Caco-2 (cell line): ENCODE measurements at places on chromosomes 11 and 22. TPM values are rescaled to one million over a fixed set of nuclear protein-coding genes. Genes with fewer than 3 reads are reported as not detected.

- H3K4me3 ChIP-seq = no peak overlapping the region
- H3K27me3 ChIP-seq = no peaks in the 10 kb centered on the region
- DNase-seq = no peak
- H3K27ac ChIP-seq = no peak overlapping the region
- no peaks in the 10 kb centered on the region for H3K36me3 ChIP-seq
These were observed 200.6 kb upstream of the CTSC start for GRCh38 chr11:88538098-88538497.

- no peak overlapping the region for H3K27ac ChIP-seq
- H3K4me3 ChIP-seq = no peak overlapping the region
- peaks cover 1% of the 10 kb centered on the region; the same call in 1 of the 2 replicates for H3K36me3 ChIP-seq
- H3K27me3 ChIP-seq = no peaks in the 10 kb centered on the region
- peaks cover 6% of the 10 kb centered on the region; the same call in 1 of the 2 replicates for H3K4me1 ChIP-seq
These were observed 585 bp downstream of the CPT1B start for GRCh38 chr22:50577697-50577986.

DNA sequence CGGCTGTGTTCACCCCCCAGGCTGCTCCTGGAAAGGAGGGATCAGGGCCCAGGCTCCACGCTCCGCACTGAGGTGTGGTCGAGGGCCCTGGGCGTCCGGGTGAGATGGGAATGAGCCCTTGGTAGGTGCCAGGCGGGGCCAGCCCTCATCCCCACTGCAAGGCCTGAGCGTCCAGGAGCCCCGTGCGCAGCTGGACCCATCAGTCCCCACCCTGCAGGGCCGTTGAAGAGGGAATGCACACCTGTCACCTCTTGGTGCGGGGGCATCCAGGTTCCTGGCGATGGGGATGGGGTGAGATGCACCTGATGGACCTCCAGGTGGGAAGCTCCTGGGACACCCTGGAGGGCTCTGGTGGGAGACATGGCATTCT lies 72.2 kb downstream of the KCNQ1 start:
- DNase-seq = peak; percentile 34
- H3K27me3 ChIP-seq = no peaks in the 10 kb centered on the region
- H3K36me3 ChIP-seq = no peaks in the 10 kb centered on the region
- no peak overlapping the region for H3K27ac ChIP-seq
- H3K4me3 ChIP-seq = no peak overlapping the region

GRCh38 chr22:26842103-26842502 lies 184.7 kb downstream of the MIAT start:
- no peaks in the 10 kb centered on the region for H3K36me3 ChIP-seq
- no peaks in the 10 kb centered on the region for H3K27me3 ChIP-seq
- H3K4me3 ChIP-seq = no peak overlapping the region
- no peak overlapping the region for H3K27ac ChIP-seq

GRCh38 chr11:45104006-45104789 lies 42.2 kb upstream of the PRDM11 start:
- no peaks in the 10 kb centered on the region for H3K27me3 ChIP-seq
- H3K4me1 ChIP-seq = peaks cover 9% of the 10 kb centered on the region; the same call in 1 of the 2 replicates
- no peak overlapping the region for H3K4me3 ChIP-seq
- DNase-seq = no peak
- no peaks in the 10 kb centered on the region for H3K36me3 ChIP-seq
- H3K27ac ChIP-seq = no peak overlapping the region

DNA sequence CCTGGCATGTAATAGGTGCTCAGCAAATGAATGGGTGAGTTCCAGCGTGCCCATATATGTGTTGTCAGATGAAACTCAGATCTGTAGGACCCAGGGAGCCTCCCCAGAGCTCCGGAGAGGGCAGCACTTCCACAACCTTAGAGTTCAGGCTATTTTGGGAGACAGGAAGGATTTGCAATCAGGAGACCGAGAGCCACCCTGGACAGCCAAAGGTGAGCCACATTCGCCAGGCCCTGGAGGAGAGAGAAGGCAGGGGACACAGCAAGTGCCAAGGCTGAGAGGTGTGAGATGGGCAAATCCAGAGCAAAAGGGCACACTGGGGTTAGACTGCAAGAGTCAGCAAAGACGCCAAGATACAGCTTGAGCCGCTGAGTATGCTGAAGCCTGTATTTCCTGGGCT lies 66.4 kb downstream of the CD82 start:
- no peaks in the 10 kb centered on the region; the same call in none of the 2 replicates for H3K27me3 ChIP-seq
- no peak overlapping the region for H3K4me3 ChIP-seq
- no peak for DNase-seq
- H3K27ac ChIP-seq = no peak overlapping the region
- no peaks in the 10 kb centered on the region for H3K36me3 ChIP-seq

- H3K36me3 ChIP-seq = no peaks in the 10 kb centered on the region
- H3K27ac ChIP-seq = peak overlapping the region; percentile 61
- peaks cover 57% of the 10 kb centered on the region for H3K4me1 ChIP-seq
- H3K4me3 ChIP-seq = peak overlapping the region; percentile 70
- no peak for DNase-seq
These were observed 861 bp upstream of the LTBP3 start for GRCh38 chr11:65558930-65559509.

- H3K4me1 ChIP-seq = peaks cover 6% of the 10 kb centered on the region
- no peaks in the 10 kb centered on the region for H3K36me3 ChIP-seq
- no peak overlapping the region for H3K4me3 ChIP-seq
- H3K27ac ChIP-seq = no peak overlapping the region
- no peaks in the 10 kb centered on the region for H3K27me3 ChIP-seq
These were observed 9.4 kb downstream of the PLAAT2 start for GRCh38 chr11:63553759-63554158.

GRCh38 chr11:33742249-33742851 lies 6.1 kb upstream of the CD59 start:
- H3K27ac ChIP-seq = no peak overlapping the region
- H3K36me3 ChIP-seq = peaks cover 3% of the 10 kb centered on the region; the same call in 1 of the 2 replicates
- no peaks in the 10 kb centered on the region for H3K27me3 ChIP-seq
- H3K4me1 ChIP-seq = peaks cover under 1% of the 10 kb centered on the region
- DNase-seq = no peak

- H3K36me3 ChIP-seq = no peaks in the 10 kb centered on the region
- no peaks in the 10 kb centered on the region for H3K4me1 ChIP-seq
- no peaks in the 10 kb centered on the region for H3K27me3 ChIP-seq
- no peak overlapping the region for H3K4me3 ChIP-seq
These were observed 222.6 kb downstream of the LARGE1 start for GRCh38 chr22:33697640-33698039.

DNA sequence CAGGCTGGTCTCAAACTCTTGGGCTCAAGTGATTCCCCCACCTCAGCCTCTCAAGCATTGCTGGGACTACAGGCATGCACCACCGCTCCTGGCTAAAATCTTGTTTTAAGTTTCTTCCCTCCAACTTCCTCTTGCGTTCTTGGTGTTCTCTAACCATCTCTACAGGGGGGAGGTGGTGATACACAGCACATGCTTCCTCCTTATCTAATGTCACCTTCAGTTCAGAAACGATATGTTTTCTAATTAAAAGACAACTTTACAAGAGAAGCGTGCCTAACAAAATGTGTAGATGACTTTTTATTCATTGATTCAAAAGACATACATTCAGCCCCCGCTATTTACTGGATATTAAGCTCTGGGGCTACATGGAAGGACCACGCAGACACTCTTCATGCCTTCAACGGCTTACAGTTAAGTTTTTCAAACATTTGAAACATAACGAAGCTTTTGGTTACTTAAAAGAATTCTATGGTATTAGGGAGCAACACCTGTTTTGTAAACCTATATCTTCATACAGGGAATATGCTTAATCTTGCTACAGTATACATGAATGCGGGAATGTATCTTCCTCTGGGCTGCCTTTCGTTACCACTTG lies 933 bp upstream of the DLAT start:
- peak overlapping the region; percentile 98 for H3K27ac ChIP-seq
- no peaks in the 10 kb centered on the region for H3K27me3 ChIP-seq
- peaks cover 6% of the 10 kb centered on the region; the same call in 1 of the 2 replicates for H3K36me3 ChIP-seq
- H3K4me3 ChIP-seq = peak overlapping the region; percentile 79
- DNase-seq = no peak
- no peaks in the 10 kb centered on the region; the same call in 1 of the 2 replicates for H3K4me1 ChIP-seq

- no peak overlapping the region for H3K27ac ChIP-seq
- no peak for DNase-seq
- H3K4me1 ChIP-seq = 0 out of 2 replicates have a peak, but pooled peaks cover 7% of the 10 kb centered on the region
- no peak overlapping the region for H3K4me3 ChIP-seq
- H3K36me3 ChIP-seq = no peaks in the 10 kb centered on the region
These were observed 7.5 kb downstream of the TRIM29 start for GRCh38 chr11:120130176-120130980.

- no peak overlapping the region for H3K27ac ChIP-seq
- H3K4me3 ChIP-seq = no peak overlapping the region
- DNase-seq = no peak
- H3K27me3 ChIP-seq = peaks cover 1% of the 10 kb centered on the region; the same call in 1 of the 2 replicates
- H3K36me3 ChIP-seq = no peaks in the 10 kb centered on the region
These were observed 4.3 kb downstream of the KRTAP5-5 start for GRCh38 chr11:1633864-1634263.

GRCh38 chr11:121336279-121336937 lies 43.8 kb downstream of the SC5D start:
- H3K4me3 ChIP-seq = no peak overlapping the region
- H3K4me1 ChIP-seq = no peaks in the 10 kb centered on the region
- DNase-seq = no peak
- no peaks in the 10 kb centered on the region; the same call in 1 of the 2 replicates for H3K27me3 ChIP-seq
- H3K36me3 ChIP-seq = no peaks in the 10 kb centered on the region
- no peak overlapping the region for H3K27ac ChIP-seq

- H3K27ac ChIP-seq = no peak overlapping the region
- H3K27me3 ChIP-seq = no peaks in the 10 kb centered on the region
- no peaks in the 10 kb centered on the region for H3K36me3 ChIP-seq
- no peak for DNase-seq
- no peak overlapping the region for H3K4me3 ChIP-seq
These were observed 140.5 kb downstream of the MIAT start for GRCh38 chr22:26797910-26798309.

- H3K4me3 ChIP-seq = no peak overlapping the region
- no peaks in the 10 kb centered on the region for H3K36me3 ChIP-seq
- H3K27me3 ChIP-seq = no peaks in the 10 kb centered on the region
- H3K4me1 ChIP-seq = no peaks in the 10 kb centered on the region
- H3K27ac ChIP-seq = no peak overlapping the region
These were observed 78.8 kb upstream of the HMGXB4 start for GRCh38 chr22:35178446-35178845.

GRCh38 chr11:11755871-11756270 lies 85.9 kb upstream of the USP47 start:
- peaks cover 4% of the 10 kb centered on the region; the same call in 1 of the 2 replicates for H3K27me3 ChIP-seq
- no peak overlapping the region for H3K27ac ChIP-seq
- no peak overlapping the region for H3K4me3 ChIP-seq
- H3K4me1 ChIP-seq = no peaks in the 10 kb centered on the region

GRCh38 chr11:119023741-119024140 lies 5.2 kb downstream of the TRAPPC4 start:
- no peak for DNase-seq
- no peaks in the 10 kb centered on the region for H3K27me3 ChIP-seq
- H3K4me1 ChIP-seq = peaks cover 82% of the 10 kb centered on the region
- no peak overlapping the region for H3K4me3 ChIP-seq
- peaks cover 20% of the 10 kb centered on the region for H3K36me3 ChIP-seq
- H3K27ac ChIP-seq = no peak overlapping the region

GRCh38 chr11:134727204-134727603 lies 315.2 kb upstream of the B3GAT1 start:
- no peak overlapping the region for H3K27ac ChIP-seq
- peaks cover 23% of the 10 kb centered on the region for H3K4me1 ChIP-seq
- no peaks in the 10 kb centered on the region for H3K27me3 ChIP-seq
- H3K4me3 ChIP-seq = no peak overlapping the region
- DNase-seq = no peak
- H3K36me3 ChIP-seq = no peaks in the 10 kb centered on the region

DNA sequence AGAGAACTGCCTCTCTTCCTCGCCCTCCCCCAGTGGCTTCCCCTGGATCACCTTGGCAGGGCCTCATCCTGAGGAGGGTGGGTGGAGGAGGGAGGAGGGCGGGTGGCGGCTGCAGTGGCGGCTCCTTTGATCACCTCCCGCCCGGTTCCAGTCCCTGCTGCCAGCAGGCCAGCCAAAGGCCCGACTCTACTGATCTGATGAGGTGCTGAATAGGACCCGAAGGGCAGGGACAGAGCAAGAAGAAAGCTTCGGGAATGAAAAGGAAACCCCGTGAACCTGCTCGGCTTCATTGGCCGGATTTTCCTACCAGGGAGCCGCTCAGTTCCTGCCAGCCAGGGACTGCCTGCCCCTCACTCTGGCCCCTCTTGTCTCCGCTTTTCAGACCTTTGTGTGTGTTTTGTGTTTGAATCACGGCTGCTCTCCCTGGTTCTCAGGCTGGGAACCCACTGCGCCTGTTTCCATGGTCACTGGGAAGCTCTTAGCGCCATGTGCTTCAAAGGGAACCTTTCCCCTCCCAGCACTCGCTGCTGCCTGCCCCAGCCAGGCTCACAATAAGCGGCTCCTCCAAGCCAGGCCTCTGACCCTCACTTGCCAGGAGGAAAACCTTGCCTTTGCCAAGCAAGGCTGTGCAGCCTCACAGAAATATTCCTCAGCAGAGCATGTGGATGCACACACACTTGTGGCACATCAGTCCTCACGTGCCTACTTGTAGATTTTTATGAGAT lies 56.8 kb downstream of the C22orf31 start:
- peak overlapping the region; percentile 87 for H3K27ac ChIP-seq
- peaks cover 70% of the 10 kb centered on the region for H3K4me1 ChIP-seq
- no peaks in the 10 kb centered on the region for H3K27me3 ChIP-seq

GRCh38 chr22:50082961-50083461 lies 2.2 kb downstream of the MLC1 start:
- peak overlapping the region; percentile 82 for H3K27ac ChIP-seq
- no peaks in the 10 kb centered on the region for H3K27me3 ChIP-seq
- peak; percentile 84 for DNase-seq
- peaks cover 23% of the 10 kb centered on the region for H3K4me1 ChIP-seq
- peak overlapping the region; percentile 23 for H3K4me3 ChIP-seq
- no peaks in the 10 kb centered on the region for H3K36me3 ChIP-seq

- no peaks in the 10 kb centered on the region for H3K4me1 ChIP-seq
- no peak for DNase-seq
- H3K36me3 ChIP-seq = no peaks in the 10 kb centered on the region
- no peak overlapping the region for H3K27ac ChIP-seq
These were observed 143.6 kb downstream of the ADAMTS15 start for GRCh38 chr11:130592056-130592455.

DNA sequence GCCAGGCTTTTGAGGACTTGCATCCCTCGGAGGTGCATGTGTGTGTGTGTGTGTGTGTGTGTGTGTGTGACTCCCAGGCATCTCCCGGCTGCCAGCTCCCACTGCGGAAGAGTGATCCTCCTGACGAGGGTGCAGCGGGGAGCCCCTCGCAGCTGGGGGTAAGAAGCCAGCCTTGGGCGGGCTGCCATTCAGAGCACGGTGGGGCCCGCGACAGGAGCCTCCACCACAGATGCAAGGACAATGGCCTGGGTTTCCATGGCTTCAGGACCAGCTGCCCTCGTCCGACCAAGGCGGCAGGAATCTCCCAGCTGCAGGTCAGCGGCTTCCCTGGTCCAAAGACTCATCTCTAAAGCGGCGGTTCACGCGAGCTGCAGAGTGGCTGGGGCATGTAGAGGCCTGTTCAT lies 908.5 kb downstream of the BRD1 start:
- DNase-seq = no peak
- H3K27me3 ChIP-seq = no peaks in the 10 kb centered on the region
- no peak overlapping the region for H3K27ac ChIP-seq
- H3K4me3 ChIP-seq = no peak overlapping the region
- H3K4me1 ChIP-seq = no peaks in the 10 kb centered on the region

The UPK3A gene
- total RNA-seq = 1.9 and 2.0 TPM in 2 replicates

The ENTHD1 gene
- total RNA-seq = not detected in 2 replicates

The MOGAT2 gene
- 0.39 and 0.56 TPM in 2 replicates for total RNA-seq

The CHRM1 gene
- not detected in 2 replicates for total RNA-seq

The ALG9 gene
- total RNA-seq = 55.3 and 57.4 TPM in 2 replicates

The OR8D1 gene
- not detected in 2 replicates for total RNA-seq

The RASGRP2 gene
- total RNA-seq = 4.0 and 4.1 TPM in 2 replicates

The STARD10 gene
- total RNA-seq = 492 and 501 TPM in 2 replicates

The MB gene
- total RNA-seq = 0.28 and 0.77 TPM in 2 replicates

The ATP5MG gene
- total RNA-seq = 537 and 576 TPM in 2 replicates

The ISX gene
- total RNA-seq = 4.7 and 5.6 TPM in 2 replicates

The OR51G1 gene
- not detected in 2 replicates for total RNA-seq

The GLYATL2 gene
- total RNA-seq = not detected in 2 replicates
